ENCODE measurements at places on chromosomes 3 and 15.

GRCh38 chr3:188796122-188796631, 375.6 kb upstream of the TPRG1 start:
- DNase-seq, result peak; percentile 76

GRCh38 chr15:40793216-40793989, 13.5 kb upstream of the ZFYVE19 start:
- peak; percentile 73 for DNase-seq

- DNase-seq, result peak; percentile 5
Observed at GRCh38 chr3:88150371-88150770, 612 bp downstream of the C3orf38 start.

- no peak for DNase-seq
Observed at GRCh38 chr15:80090879-80091503, 31.5 kb downstream of the ZFAND6 start.

GRCh38 chr3:62718515-62719320, 156.5 kb downstream of the CADPS start:
- DNase-seq, result no peak

DNA sequence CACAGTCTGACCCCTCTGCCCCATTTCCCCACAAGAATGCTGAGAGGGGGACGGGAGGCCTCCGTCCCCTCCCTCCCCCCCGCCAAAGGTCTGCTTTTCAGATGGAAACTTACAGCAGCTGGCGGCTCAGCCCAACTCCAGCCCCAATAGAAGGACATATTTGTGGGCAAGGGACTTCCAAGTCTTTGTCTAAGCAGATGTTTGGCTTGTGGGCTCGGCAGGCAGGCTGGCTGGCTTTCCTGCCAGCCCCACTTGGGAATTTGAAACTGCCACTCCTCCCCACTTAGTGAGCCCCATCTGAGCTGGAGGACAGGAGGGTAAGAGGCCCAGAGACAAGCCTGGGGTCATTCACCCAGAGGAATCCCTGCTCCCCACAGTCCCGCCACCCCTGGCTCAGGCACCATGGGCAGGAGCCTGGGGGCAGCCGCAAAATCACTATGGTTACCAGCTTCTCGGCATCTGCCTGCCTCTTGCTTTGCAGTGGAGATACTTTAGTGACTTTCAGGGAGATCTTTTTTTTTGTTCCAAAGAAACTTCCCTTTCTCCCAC, 53.6 kb downstream of the LMCD1 start:
- peak; percentile 94 for DNase-seq

DNA sequence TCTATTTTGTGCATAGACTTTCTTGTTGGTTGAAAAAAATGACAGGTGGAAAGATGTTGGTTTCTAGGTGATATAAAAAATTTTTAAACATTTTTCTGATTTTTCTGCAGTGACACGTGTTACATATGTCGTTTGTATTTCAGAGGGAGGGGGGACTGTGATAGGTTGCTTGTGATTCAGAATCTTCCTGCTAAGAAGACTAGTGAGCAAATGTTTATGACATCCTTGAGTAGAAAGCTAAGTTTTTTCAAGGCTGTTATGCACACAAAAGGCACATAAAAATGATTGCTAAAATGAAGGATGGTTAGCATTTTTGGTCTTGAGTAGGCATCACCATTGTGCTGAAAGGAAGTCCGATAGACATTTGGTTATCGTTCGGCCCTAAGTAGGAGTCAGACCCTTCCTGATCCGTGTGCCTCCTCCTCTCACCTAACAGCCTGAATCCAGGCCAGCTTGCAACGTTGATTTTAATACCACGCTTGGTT, 1.5 kb downstream of the ZNF639 start:
- peak; percentile 40 for DNase-seq

GRCh38 chr3:183924956-183925355, 40.3 kb upstream of the PARL start:
- no peak for DNase-seq

- DNase-seq, result peak; percentile 71
Observed at GRCh38 chr3:12139111-12139511, 19.6 kb downstream of the TIMP4 start.

DNA sequence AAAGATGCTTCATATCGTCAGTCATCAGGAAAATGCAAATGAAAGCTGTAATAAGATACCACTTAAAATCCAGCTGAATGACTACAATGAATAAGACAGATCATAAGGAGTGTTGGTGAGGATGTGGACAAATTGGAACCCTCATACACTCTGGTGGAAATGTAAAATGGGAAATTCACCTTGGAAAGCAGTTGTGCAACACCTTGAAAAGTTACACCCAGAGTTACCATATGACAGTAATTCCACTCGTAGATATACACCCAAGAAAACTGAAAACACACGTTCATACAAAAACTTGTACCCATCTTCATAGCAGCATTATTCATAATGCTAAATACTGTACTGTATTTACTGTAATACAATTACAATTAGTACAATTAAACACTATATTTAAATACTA, 2.3 kb downstream of the TTC23 start:
- no peak for DNase-seq

GRCh38 chr3:50562861-50563260, 4.7 kb downstream of the C3orf18 start:
- DNase-seq, result peak; percentile 86

- DNase-seq, result no peak
Observed at GRCh38 chr3:183488343-183488742, 59.9 kb upstream of the MCF2L2 start.

- no peak for DNase-seq
Observed at GRCh38 chr3:10142707-10143560, 1.4 kb downstream of the VHL start.

GRCh38 chr3:7696320-7696719, 805.3 kb upstream of the LMCD1 start:
- DNase-seq, result no peak

DNA sequence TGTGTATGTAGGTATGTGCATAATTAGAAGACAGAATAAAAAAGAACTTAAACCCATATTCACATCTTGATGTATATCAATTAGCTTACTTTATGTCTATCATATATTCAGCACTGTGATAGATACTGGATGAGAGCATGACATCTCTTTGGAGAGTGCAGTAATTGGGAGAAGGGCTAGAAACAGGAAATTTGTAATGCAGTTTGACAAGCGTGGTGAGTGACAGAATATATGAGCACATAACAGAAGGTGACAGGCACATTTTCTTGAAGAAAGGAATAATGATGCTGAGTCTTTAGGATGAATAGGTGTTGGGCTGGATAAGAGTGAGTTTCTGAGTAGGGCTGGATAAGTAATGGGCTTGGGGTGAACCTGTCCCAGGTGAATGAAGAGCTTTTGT, 680.3 kb upstream of the ZNF385D start:
- no peak for DNase-seq

DNA sequence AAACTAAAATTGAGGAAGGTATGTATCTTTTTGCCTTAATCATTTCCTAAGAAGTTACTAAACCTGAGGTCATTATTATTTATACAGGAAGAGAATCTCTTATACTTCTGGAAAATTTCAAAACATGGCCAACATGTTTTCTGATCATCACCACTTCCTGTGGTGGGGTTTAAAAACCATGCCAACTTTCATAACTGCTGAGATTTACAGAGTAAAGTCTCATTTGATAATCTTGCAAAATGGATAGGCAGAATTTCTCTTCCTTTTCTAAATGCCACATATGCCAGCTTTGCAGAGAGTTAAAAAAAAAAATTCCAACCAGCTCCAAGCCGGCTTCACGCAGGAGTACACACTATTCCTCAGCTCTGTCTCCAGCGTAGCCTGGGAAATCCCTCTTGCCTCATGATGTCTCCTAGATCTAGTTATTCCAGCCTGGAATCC, 124.3 kb upstream of the SPRED1 start:
- DNase-seq, result peak; percentile 19

GRCh38 chr3:7697548-7697947, 804.1 kb upstream of the LMCD1 start:
- no peak for DNase-seq

GRCh38 chr3:161072211-161072621, 32.9 kb downstream of the B3GALNT1 start:
- no peak for DNase-seq
